HCEC 1CT (cell line): ENCODE measurements at places on chromosomes 2 and 18.

DNA sequence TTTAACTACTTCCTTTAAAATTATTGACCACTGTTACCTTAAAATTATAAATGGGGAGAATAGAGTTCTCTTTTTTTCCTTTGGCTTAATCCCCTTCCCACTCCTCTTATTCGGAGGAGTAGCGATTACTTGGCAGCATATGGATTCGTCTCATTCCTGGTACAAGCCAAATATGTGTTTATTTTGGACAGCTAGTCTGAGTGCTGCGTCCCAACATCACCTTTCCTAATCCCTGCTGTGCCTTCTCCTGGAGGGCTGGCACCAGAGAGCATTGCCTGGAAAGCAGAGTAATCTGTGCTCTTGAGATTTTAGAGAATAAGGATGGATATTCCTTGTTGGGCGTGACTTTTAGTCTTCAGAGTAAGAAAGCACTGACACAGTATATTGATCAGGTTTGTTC, 185.6 kb downstream of the AGAP1 start:
- no peak for DNase-seq

DNA sequence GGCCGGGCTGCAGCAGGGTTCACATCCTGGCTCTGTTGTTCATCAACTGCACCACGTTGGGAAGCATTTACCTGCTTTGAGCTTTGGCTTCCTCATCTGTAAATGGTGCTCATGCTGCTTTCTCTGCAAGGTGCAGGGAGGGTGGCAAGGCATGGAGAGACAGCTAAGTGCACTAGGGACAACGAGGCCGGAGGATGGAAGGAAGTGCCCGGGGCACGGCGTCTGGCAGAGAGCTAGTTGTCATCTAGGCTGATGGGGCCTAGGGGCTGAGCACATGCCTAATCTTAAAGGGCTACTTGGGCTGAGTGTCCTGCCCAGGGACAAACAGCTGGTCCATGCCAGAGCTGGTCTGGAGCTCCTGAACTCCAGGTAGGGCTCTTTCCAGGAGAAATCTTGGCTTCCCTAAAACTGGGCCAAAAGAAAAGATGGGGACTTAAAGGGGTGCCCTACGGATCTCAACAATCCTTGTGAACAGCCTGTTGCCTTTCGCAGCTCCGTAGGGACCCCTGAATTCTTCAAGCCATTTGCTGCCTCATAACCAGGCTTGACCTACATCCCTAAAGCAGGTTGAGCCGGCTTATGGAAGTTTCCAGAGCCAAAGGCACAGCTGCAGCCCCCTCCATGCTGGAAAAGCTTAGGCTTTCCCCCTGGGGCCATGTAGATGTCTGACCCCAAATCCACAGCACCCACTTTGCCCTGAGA, 130.8 kb downstream of the SMAD7 start:
- no peak for DNase-seq

DNA sequence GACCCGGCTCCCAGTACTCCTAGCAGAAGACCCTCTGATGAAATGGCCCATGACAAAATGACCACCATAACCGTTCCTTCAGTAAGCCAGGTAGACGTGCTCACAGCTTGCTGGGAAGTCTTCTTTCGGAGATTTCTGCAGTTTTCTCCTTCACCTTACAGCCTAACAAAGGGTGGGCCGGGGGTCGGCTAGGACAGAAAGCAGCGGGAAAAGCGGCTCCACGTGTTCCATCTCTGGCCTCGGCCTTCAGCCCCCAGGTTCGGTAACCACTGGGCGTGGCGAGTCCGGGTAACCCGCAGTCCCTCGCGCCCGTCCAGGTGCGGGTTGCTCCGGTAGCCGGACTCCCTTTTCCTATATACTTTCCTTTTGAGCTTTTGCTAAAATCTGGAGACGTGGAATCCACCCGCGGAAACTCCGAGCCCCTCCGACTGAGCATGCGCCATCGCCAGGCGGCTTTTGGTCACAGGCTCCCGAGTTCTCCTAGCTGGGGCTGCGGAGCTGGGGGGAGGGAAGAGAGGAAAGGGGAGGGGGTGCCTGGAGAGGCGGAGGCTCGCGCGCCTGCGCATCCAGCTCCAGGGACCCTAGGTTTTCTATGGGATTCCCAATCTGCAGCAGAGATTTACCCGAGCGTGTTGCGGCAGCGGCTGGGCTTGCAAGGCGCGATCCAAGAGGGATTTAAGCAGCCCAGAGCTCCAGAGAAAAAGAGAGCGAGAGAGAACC, at the start of gene VSNL1:
TSS of gene VSNL1 (plus strand) at position 604 of the 720 bp plus-strand sequence. CDS start 51,379 bp downstream, outside the sequence.
- DNase-seq = no peak

- peak; percentile 49 for DNase-seq
Observed at GRCh38 chr18:36672437-36673344, 156.1 kb downstream of the TPGS2 start.

- DNase-seq = no peak
Observed at GRCh38 chr18:9969247-9969646, 55.4 kb downstream of the VAPA start.

DNA sequence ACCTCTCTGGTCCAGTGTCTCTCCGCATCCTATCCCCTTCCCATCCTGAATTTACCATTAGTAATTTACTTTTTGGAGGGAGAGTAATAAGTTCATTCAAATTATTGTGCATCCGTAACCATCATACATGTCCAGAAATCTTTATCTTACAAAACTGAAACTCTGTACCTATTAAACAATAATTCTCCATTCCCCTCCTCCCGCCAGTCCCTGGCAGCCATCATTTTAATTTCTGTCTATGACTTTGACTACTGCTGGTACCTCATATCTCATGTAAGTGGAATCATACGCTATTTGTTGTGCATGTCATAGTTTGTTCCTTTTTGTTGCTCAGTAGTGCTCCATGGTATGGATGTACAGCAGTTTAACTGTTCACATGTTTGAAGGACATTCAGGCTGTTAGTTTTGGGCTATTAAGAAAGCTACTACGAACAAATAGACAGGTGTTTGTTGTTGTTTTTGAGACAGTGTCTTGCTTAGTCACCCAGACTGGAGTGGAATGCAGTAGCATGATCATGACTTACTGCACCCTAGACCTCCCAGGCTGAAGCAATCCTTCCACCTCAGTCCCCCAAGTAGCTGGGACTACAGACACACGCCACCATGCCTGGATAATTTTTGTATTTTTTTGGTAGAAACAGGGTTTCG, 2.0 kb downstream of the LIMS1 start:
- peak; percentile 65 for DNase-seq

GRCh38 chr2:20611077-20611843, 39.6 kb downstream of the HS1BP3 start:
- DNase-seq = peak; percentile 39

DNA sequence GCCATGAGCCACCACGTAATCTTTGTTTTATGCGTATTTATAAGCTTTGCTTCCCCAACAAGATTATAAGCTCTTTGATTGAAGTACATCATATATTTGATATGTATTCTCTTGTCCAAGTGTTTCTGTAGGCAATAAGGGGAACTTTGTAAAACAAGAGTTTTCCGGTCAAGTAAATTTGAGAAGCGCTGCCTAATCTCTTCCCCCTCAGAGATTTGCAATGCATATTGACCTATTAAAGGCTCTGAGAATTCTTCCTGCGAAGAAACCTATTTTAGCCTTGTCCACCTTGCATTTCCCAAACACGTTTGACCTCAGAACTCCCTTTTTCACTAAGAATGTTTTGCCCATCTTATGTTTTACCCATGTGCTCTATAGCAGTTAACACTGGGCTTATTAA, 26.9 kb upstream of the CASP10 start:
- no peak for DNase-seq

DNA sequence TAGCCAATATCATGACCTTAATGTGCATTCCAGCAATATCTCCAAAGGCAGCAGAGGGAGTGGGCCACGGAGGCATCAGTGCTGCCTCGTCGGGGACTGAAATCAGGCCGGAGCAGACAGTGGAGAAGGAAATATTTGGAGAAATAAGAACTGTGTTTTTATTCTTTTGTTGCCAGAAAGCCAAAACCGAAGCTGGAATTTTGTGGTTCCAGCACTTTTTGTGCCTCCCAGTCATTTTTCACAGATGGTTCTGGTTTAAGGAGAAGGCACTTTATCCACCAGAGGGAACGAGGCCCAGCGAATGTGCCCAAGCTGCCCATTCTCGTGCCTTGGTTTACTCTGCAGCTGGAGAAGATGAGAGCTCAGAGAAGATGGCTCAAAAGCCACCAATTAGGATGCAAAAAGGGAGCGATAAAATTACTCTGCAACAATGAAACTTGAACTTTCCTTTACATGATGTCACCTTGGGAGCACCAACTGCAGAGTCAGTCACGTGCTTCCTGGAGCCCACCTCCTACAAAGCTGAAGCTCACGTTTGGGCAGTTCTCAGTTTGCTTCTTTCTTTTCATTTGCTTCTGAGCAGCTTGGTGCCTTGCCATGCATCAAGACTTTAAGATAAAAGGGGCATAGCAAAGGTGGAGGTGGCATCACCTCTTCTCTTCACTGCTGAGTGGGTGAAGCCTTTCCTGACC, 288.7 kb downstream of the LPIN1 start:
- DNase-seq = no peak

DNA sequence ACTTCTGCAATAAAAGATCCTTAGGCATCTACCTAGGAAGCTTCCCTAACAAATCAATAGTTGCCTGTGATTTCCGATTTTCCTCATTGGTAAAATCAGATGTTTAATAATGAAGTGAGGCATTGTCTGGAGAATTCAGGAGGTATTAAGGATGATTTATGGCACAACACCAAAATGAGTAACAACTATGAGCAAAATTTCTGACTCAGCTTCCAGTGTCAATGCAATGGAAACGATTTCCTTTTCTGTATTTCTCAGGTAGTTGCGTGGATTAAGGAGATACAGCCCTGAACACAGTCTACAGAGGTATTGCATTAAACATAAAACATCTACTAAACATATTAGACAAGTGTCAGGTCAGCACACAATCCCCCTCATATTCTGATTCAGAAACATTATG, 99.5 kb downstream of the EPB41L3 start:
- DNase-seq = no peak

DNA sequence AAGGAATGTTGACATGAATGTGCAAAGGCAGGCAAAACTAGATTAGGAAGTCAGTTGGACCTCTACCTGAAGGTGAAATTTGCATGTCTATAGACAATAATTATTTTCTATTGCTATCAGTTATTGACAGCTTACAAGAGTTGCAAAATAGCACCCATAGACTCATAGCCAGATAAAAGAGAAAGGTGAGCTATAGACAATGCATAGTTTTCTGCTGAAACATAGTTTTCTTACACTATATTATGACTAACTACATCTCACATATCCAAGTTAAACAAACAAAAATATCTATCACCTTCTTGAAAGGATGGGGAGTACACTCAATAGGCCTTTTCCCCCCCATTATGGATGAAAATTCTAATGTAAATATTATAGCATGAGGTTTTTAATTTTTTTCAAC, 305.0 kb downstream of the PTH2R start:
- no peak for DNase-seq

GRCh38 chr2:197994751-197995150, 190.4 kb downstream of the PLCL1 start:
- no peak for DNase-seq

DNA sequence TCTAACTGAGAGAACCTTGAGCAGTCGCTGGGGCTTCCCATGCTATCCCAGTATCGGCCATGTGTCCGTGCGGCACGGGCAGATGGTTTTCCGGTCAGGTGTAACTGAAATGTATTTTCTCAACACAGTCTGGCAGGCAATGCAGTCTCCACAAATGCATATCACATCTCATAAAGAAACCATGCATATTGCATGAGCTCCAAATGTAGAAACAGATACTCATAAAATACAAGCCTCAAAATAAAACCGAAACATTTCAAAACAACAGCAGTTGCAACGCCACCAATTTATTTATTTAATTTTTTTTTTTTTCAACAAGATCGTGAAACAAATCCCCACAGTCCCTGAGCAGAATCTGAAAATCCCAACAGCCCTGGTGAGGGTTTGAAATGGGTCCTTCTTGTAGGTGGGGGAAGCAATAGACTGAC, 299.4 kb downstream of the LPIN1 start:
- DNase-seq = no peak

DNA sequence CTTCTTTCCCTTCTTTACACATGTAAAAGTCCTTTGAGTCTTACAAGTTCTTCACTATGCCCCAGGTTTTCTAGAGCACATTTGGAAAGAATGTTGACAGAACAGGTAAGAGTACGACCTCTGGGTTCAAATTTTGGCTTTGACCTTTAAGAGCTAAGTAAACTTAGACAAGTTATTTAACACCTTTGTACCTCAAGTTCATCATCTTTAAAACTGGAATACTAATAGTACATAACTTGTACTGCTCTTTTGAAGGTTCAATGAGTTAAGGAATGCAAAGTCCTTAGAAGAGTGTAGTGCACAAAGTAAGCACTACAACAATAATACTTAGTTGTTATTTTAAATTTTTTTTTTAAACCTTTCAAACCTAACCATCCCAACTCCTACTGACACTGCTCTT, 156.6 kb downstream of the TMEFF2 start:
- DNase-seq = no peak

- no peak for DNase-seq
Observed at GRCh38 chr18:55967019-55967418, 379.0 kb upstream of the TCF4 start.

- no peak for DNase-seq
Observed at GRCh38 chr18:11663439-11664029, 25.5 kb upstream of the GNAL start.

DNA sequence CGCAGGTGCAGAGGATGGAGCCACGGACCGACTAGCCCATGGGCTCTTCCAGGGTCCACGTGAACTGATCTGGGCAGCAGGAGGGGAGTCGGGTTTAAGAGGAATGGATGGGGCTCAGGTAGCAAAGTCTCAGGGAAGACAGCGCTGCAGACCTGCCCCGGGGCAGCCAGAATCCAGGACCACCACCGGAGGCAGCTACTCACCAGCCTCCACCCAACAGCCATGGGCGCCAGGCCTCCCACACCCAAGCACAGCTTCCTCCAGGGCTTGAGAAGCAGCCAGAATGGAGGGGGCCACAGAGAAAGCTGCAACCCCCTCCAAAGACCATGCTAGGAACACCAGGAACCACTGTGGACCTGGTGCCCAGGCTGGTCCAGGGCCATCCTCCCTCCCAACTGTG, 164.3 kb downstream of the TWIST2 start:
- DNase-seq = no peak

- DNase-seq = no peak
Observed at GRCh38 chr2:113979191-113980128, 89.6 kb downstream of the ACTR3 start.

- no peak for DNase-seq
Observed at GRCh38 chr2:232779465-232779864, 3.1 kb upstream of the KCNJ13 start.

DNA sequence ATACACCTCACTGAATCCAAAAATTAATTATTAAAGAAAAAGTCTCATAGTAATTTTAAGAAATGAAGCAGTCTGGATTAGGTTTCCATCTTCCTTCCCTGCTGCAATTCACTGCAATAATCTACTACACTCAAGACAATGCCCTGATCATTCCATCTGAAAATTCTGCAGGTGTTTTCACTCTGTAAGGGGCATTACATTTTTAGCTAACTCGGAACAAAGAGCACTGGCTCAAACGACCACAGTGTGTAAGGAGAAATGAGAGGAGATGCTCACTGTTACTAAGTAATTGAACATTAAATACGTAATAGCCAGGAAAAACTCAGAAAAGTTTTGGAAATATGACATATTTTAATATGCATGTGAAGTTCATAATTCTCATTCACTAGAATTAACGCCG, 1.3 kb downstream of the B4GALT6 start:
- DNase-seq = no peak

- peak; percentile 64 for DNase-seq
Observed at GRCh38 chr2:168530982-168531622, 75.0 kb downstream of the CERS6 start.
